ENCODE measurements at places on chromosomes 11 and 22. TPM values are rescaled to one million over a fixed set of nuclear protein-coding genes. Genes with fewer than 3 reads are reported as not detected.

The C11orf42 gene
- total RNA-seq = not detected

DNA sequence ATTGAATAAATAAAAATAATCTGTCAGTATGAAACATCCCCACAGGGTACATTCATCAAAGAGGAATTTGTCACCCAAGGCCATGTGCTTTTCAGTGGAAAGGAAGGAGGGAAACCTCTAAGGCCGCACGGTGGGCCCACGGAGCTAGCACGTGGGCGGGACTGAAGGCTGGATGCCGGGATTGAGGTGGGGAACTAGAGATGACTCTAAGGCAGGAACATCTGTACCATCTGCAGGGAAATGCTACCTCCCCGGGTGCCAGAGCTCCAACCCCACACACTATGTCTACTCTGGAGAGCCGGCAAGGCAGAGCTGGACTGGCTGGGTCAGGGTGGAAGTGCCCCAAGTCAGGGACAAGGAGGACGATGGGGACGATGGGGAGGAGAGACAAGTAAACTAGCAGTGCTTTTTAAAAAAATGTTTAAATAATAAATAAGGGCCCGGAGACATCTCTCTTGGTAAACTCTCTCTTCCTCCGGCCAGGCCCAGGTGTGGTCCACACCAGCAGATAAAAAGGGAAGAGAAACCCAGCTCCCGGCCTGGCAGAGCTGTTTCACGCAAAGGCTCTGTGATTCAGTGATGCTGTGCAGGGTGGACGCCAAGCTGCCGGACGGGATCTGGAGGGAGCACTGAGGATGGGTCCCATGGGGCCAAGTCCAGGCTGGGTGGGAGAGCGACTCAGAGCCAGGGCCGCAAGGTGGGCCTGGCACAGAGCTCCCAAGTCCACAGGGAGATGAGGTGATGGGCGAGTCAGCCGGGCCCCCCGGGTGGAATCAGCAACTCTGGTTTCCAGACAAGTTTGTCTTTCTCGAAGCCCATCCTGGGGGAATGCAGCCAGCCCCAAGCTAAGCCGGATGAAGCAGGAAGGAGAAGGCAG is 5.8 kb downstream of the LIF start:
- no peak overlapping the region for H3K27ac ChIP-seq
- DNase-seq = no peak
- H3K27me3 ChIP-seq = peaks cover 16% of the 10 kb centered on the region
- H3K4me3 ChIP-seq = no peak overlapping the region

- no peak overlapping the region for H3K4me3 ChIP-seq
- peaks cover 2% of the 10 kb centered on the region for H3K27me3 ChIP-seq
- no peak overlapping the region for H3K27ac ChIP-seq
- no peaks in the 10 kb centered on the region for H3K4me1 ChIP-seq
Observed at GRCh38 chr11:71204748-71205664, 47.4 kb downstream of the SHANK2 start.

DNA sequence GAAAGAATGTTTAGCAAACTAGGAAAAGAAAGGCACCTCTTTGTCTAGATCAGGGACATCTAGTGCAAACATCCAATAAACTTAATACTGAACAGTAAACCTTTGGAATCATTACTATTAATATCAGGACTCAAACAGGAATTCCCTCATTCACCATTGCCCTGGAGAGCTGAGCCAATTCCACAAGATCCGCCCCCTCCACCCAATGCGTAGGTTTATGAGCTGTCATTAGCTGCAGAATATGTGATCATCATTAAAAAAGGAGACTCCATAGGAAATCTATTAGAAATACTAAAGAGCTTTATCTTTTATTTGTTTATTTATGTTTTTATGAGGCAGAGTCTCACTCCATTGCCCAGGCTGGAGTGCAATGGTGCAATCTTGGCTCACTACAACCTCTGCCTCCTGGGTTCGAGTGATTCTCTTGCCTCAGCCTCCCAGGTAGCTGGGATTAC is 5.5 kb downstream of the IL17REL start:
- no peak for DNase-seq
- H3K4me1 ChIP-seq = peaks cover 6% of the 10 kb centered on the region
- peaks cover 33% of the 10 kb centered on the region for H3K27me3 ChIP-seq
- H3K4me3 ChIP-seq = no peak overlapping the region

DNA sequence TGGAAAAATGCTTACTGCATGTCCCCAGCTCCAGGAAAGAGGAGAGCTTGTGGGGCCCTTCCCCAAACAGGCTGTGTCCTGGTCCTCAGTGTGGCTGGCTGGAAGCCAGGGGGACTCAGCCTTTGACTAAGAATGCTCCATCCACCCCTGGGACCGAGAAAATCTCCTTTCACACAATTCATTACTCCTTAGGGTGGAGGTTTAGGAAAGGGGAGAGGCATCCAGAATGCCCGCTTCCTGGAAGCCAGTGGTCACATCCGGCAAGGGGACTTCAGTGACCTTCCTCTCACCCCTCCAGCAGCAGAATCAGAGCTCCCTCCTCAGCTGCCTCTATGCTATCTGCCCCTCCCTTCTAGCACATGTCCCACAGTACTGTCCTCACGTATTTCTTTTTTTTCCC is 21.9 kb downstream of the ATG16L2 start:
- H3K4me1 ChIP-seq = no peaks in the 10 kb centered on the region
- H3K27me3 ChIP-seq = no peaks in the 10 kb centered on the region
- peaks cover 48% of the 10 kb centered on the region for H3K36me3 ChIP-seq
- no peak overlapping the region for H3K4me3 ChIP-seq
- no peak overlapping the region for H3K27ac ChIP-seq
- DNase-seq = no peak

GRCh38 chr11:15169815-15170551 is 55.3 kb downstream of the INSC start:
- H3K27me3 ChIP-seq = no peaks in the 10 kb centered on the region
- no peaks in the 10 kb centered on the region for H3K4me1 ChIP-seq
- no peak overlapping the region for H3K27ac ChIP-seq
- H3K36me3 ChIP-seq = no peaks in the 10 kb centered on the region

DNA sequence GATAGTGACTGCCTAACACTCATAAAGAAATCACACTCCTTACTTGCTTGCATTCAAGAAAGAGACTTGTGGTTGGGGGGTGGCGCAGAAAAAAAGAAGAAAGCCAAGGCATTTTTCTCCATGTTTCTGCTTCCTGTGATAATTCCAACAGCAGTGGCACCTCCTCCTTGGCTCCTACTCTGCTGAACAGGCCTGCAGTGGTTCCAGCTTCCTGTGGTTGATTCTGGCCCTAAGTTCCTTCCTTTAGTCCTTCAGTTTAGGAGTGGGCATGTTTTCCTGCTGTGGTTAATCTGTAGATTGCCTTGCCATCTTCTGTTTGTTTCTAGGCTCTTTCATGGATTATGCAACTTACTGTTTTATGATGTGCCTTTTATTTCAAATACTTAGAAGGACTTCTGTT is 940.4 kb downstream of the DLG2 start:
- DNase-seq = no peak
- no peak overlapping the region for H3K27ac ChIP-seq
- no peaks in the 10 kb centered on the region for H3K4me1 ChIP-seq
- H3K36me3 ChIP-seq = no peaks in the 10 kb centered on the region
- no peak overlapping the region for H3K4me3 ChIP-seq
- H3K27me3 ChIP-seq = no peaks in the 10 kb centered on the region

DNA sequence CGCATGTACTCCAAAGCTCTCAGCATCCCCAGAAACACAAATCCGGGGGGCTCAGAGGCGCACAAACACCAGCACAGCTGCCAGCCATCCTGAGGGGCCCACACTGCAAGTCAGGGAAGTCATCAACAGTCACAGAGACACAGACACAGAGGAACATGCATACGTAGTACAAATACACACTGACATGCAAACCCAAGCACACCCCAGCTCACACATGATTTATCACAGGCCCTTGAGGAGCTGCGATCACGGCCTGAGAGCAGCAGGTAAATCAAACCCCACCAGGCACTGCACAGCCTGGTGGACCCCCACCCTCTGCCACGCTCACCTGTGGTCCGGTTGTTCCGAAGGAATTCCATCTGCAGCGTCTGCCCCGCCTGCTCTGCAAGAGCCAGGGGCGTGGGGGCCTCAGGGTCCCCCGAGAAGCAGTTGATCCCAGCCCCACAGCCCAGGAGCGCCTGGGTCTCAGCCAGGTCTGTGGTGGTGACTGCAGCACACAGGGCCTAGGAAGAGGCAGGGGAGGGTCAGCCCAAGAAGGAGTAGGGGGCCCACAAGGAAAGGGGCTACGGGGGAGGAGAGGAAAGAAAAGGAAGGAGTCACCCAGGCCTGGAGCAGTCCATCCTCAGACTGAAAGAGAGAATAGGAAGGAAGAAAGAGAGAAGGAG is 28.5 kb upstream of the PDE2A start:
- H3K27me3 ChIP-seq = no peaks in the 10 kb centered on the region
- no peak for DNase-seq
- H3K27ac ChIP-seq = no peak overlapping the region
- no peaks in the 10 kb centered on the region for H3K4me1 ChIP-seq

GRCh38 chr11:106770489-106771085 is 247.7 kb downstream of the GUCY1A2 start:
- H3K27ac ChIP-seq = no peak overlapping the region
- H3K27me3 ChIP-seq = no peaks in the 10 kb centered on the region
- DNase-seq = no peak
- H3K4me1 ChIP-seq = no peaks in the 10 kb centered on the region
- no peak overlapping the region for H3K4me3 ChIP-seq

GRCh38 chr22:45774001-45774670 is 102.5 kb downstream of the ATXN10 start:
- no peaks in the 10 kb centered on the region for H3K4me1 ChIP-seq
- no peaks in the 10 kb centered on the region for H3K27me3 ChIP-seq
- no peak overlapping the region for H3K4me3 ChIP-seq
- H3K36me3 ChIP-seq = peaks cover 3% of the 10 kb centered on the region
- no peak for DNase-seq

- no peaks in the 10 kb centered on the region for H3K4me1 ChIP-seq
- H3K27ac ChIP-seq = no peak overlapping the region
- H3K36me3 ChIP-seq = no peaks in the 10 kb centered on the region
- DNase-seq = no peak
- no peak overlapping the region for H3K4me3 ChIP-seq
Observed at GRCh38 chr11:31640611-31641010, 131.0 kb downstream of the ELP4 start.

The HOATZ gene
- 0.19 TPM for total RNA-seq

- peaks cover 43% of the 10 kb centered on the region for H3K4me1 ChIP-seq
- no peak for DNase-seq
- peak overlapping the region; percentile 84 for H3K27ac ChIP-seq
- H3K36me3 ChIP-seq = no peaks in the 10 kb centered on the region
- no peak overlapping the region for H3K4me3 ChIP-seq
- no peaks in the 10 kb centered on the region for H3K27me3 ChIP-seq
Observed at GRCh38 chr11:130180896-130181294, 21.3 kb downstream of the ST14 start.

DNA sequence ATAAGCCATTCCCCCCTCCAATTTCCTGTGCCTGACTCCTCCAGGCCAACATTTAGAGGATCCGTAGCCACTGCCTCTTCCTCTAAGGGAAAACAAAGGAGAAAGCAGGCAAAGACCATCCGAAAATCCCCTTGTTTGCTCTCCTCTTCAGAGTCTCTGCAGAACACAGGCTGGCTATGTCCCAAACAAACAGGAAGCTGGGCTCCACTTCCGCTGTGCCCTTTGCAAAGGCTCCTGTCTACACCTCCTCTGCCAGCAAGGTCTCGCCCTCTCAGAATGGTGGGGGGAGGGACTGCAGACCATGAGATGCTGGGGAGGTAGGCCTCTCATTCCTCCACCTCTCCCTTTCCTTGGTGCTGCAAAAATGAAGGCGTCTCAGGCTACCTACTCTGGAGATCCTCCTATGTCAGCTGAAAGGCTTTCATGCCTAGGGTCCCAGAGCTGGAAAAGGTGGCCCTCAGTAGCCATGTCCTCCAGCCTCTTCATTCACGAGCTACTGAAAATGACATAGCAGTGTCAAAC is 596.2 kb downstream of the BUD13 start:
- no peaks in the 10 kb centered on the region for H3K27me3 ChIP-seq
- no peaks in the 10 kb centered on the region for H3K36me3 ChIP-seq
- no peaks in the 10 kb centered on the region for H3K4me1 ChIP-seq
- DNase-seq = no peak

GRCh38 chr22:44595841-44596341 is 97.9 kb upstream of the RTL6 start:
- H3K27ac ChIP-seq = no peak overlapping the region
- no peak for DNase-seq
- peaks cover 2% of the 10 kb centered on the region for H3K4me1 ChIP-seq

DNA sequence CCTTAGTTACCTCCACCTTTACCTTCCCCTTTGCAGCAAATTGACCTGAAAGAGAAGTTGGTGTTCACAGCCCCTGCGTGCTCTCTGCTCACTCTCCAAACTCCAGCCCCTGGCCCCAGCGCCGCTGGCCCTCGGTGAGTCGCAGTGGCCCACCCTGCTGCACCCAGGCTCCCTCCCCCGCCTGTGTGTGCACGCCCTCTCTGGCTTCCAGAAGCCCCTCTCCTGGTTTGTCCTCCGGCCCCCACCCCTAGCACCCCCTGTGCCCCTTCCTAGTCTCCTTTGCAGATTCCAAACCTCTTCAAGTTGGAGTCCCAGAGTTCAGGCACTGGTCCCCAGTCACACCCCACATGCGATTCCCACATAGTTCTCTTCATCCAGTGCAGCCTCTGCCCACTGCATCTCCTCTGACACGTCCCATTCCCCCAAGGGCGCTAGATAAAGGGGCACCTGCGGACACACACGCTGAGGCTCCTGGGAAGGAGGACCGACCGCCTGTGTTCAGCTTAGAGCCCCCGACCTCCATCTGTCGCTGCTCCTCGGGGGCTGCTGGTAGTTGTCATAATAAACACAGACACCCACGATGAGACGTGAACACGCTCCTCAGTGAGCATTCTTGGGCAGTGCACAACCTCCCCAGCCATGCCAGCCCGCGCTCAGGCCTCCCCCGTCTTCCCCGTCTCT is 1.5 kb upstream of the PHRF1 start:
- H3K27ac ChIP-seq = no peak overlapping the region
- H3K4me3 ChIP-seq = peak overlapping the region; percentile 55
- H3K4me1 ChIP-seq = peaks cover 79% of the 10 kb centered on the region
- no peak for DNase-seq
- H3K27me3 ChIP-seq = peaks cover 8% of the 10 kb centered on the region

The ZNF74 gene
- total RNA-seq = 6.1 TPM

The CCDC73 gene
- total RNA-seq = 0.05 TPM

DNA sequence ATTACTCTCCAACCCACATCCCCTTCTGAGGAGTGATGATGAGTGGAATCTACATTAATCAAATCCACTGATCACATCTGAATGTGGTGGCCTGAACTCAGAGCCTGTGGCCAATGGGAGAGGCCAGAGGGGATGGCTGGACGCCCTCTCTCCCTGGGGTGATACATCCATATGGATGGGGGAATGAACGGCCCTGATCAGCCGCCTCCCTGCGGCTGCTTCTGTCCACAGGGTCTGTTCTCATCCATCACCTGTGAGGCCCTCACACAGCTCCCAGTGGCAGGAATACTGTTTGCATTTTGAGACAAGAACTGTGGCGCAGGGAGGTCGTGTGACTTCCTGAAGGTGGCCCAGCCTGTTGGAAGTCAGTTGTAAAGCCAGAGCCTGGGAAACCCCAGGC is 78.3 kb upstream of the SHISAL1 start:
- H3K27ac ChIP-seq = no peak overlapping the region
- no peaks in the 10 kb centered on the region for H3K27me3 ChIP-seq
- H3K36me3 ChIP-seq = no peaks in the 10 kb centered on the region
- H3K4me3 ChIP-seq = no peak overlapping the region

Data from thymus (tissue), 14 donors.